ENCODE measurements at places on chromosomes 3 and 15. TPM values are rescaled to one million over a fixed set of nuclear protein-coding genes. Genes with fewer than 3 reads are reported as not detected.

The TERC gene
- 37.7 TPM for total RNA-seq

The EIF3J gene
- total RNA-seq, result 30.6 TPM

The PRC1 gene
- total RNA-seq, result 21.9 TPM

The GCHFR gene
- 3.2 TPM for total RNA-seq

The LNP1 gene
- total RNA-seq, result 4.2 TPM

All from smooth muscle cell of bladder (primary cell).